Thyroid gland (tissue), 4 donors: ENCODE measurements at places on chromosomes 16 and 17. TPM values are rescaled to one million over a fixed set of nuclear protein-coding genes. Genes with fewer than 3 reads are reported as not detected.

GRCh38 chr16:85557971-85558657 is 55.0 kb upstream of the GSE1 start:
- peaks cover 59% of the 10 kb centered on the region for H3K4me1 ChIP-seq
- DNase-seq: peak; percentile 79
- no peaks in the 10 kb centered on the region for H3K27me3 ChIP-seq
- H3K4me3 ChIP-seq: no peak overlapping the region
- peak overlapping the region; percentile 84 for H3K27ac ChIP-seq

The DNAAF8 gene
- total RNA-seq: 4.1 TPM

GRCh38 chr17:5241861-5242671 is 7.4 kb upstream of the SCIMP start:
- H3K36me3 ChIP-seq: no peaks in the 10 kb centered on the region
- no peaks in the 10 kb centered on the region for H3K27me3 ChIP-seq
- H3K4me1 ChIP-seq: peaks cover 7% of the 10 kb centered on the region

DNA sequence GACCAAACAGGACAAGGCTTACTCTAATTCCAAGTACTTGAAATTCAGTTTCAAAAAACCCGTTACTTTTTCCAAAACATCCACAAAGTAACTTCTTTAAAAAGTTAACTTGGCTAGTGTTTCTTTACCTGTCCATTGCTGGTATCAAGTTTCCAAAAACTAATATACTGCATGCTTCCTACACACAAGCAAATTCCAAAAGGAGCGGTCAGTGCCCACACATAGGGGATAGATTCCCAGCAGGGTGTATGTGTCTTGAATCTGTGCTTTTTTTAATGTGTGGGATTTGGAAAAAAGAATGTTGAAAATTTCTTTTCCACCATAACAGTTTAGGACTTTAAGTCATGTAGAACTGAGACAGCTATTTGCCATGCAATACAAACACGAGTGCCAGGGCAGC is 367.8 kb upstream of the SOX9 start:
- no peak for DNase-seq
- no peak overlapping the region for H3K4me3 ChIP-seq
- H3K4me1 ChIP-seq: no peaks in the 10 kb centered on the region
- H3K36me3 ChIP-seq: no peaks in the 10 kb centered on the region
- H3K27me3 ChIP-seq: no peaks in the 10 kb centered on the region

The TEX14 gene
- 0.15 TPM for total RNA-seq

DNA sequence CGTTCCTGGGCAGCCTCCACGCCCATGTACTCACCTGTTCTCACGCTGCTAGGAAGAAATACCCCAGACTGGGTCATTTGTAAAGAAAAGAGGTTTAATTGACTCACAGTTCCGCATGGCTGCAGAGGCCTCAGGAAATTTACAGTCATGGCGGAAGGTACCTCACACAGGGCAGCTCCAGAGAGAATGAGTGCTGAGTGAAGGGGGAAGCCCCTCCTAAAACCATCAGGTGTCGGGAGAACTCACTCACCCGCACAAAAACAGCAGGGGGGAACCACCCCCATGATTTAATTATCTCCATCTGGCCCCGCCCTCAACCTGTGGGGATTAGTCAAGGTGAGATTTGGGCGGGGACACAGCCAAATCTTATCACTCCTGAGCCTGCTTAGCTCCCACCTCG is 18.2 kb downstream of the RAB40C start:
- no peaks in the 10 kb centered on the region for H3K4me1 ChIP-seq
- no peaks in the 10 kb centered on the region for H3K27me3 ChIP-seq
- H3K4me3 ChIP-seq: no peak overlapping the region
- H3K36me3 ChIP-seq: no peaks in the 10 kb centered on the region
- no peak overlapping the region for H3K27ac ChIP-seq

GRCh38 chr16:67914758-67915495 is 16.7 kb downstream of the CTRL start:
- no peak overlapping the region for H3K27ac ChIP-seq
- H3K4me3 ChIP-seq: no peak overlapping the region
- no peak for DNase-seq
- no peaks in the 10 kb centered on the region for H3K36me3 ChIP-seq
- no peaks in the 10 kb centered on the region for H3K27me3 ChIP-seq
- peaks cover 54% of the 10 kb centered on the region for H3K4me1 ChIP-seq

The ZFPM1 gene
- total RNA-seq: 5.3 TPM

GRCh38 chr17:49455272-49455861 is 39.7 kb upstream of the NGFR start:
- no peaks in the 10 kb centered on the region for H3K27me3 ChIP-seq
- no peaks in the 10 kb centered on the region for H3K4me1 ChIP-seq
- DNase-seq: no peak
- H3K4me3 ChIP-seq: no peak overlapping the region

The SLC52A1 gene
- total RNA-seq: not detected

The KRT33B gene
- total RNA-seq: not detected

The PRKCB gene
- total RNA-seq: 3.6 TPM

DNA sequence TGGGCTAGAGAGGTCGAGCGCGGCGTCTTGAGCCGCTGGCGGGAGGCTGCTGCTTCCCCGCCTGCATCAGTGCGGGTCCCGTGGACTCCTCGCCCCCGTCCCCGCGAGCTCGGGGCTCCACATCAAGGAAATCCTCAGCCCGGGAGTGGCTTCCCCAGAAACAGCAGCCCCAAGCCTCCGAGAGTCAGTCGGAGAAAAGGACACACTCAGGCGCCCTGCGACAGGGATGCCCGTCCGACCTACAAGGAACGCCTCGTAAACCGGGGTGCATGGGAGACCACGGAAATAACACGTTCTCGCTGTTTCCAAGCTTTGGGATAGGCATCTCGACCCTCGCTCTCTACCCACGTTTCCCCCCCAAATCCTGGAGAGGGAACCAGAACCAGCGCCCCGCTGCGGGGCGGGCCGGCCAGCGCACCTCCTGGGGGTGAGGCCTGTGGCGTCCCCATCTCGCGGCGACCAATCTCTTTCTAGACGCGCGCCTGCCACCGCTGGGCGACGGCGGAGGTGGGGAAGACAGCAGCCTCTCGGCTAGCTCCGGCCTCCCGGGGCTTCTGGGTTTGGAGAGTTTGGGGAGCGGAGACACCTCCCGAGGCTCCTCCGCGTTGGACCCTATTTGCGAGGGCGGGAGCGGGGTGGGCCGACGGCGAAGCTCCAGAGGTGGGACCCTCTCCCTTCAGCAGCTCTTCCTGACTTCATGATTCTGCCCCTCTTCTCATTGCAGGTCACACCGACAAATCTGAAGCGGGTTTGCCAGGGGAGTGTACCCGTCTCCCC is 759 bp upstream of the TP53I13 start:
- H3K27ac ChIP-seq: peak overlapping the region; percentile 96
- peak overlapping the region; percentile 2 for H3K4me3 ChIP-seq
- H3K36me3 ChIP-seq: no peaks in the 10 kb centered on the region
- H3K27me3 ChIP-seq: no peaks in the 10 kb centered on the region

GRCh38 chr17:56973520-56973919 is 4.4 kb upstream of the SCPEP1 start:
- no peaks in the 10 kb centered on the region for H3K27me3 ChIP-seq
- H3K4me1 ChIP-seq: peaks cover 39% of the 10 kb centered on the region
- H3K27ac ChIP-seq: peak overlapping the region; percentile 57
- no peaks in the 10 kb centered on the region for H3K36me3 ChIP-seq
- peak; percentile 68 for DNase-seq

The KLHL10 gene
- total RNA-seq: 1.6 TPM

The ETV4 gene
- total RNA-seq: 5.6 TPM

- no peak for DNase-seq
- no peak overlapping the region for H3K4me3 ChIP-seq
- no peaks in the 10 kb centered on the region for H3K4me1 ChIP-seq
- H3K36me3 ChIP-seq: no peaks in the 10 kb centered on the region
Measured at GRCh38 chr17:41103896-41104295, 1.3 kb upstream of the KRTAP4-9 start.

The KRT33A gene
- total RNA-seq: not detected

DNA sequence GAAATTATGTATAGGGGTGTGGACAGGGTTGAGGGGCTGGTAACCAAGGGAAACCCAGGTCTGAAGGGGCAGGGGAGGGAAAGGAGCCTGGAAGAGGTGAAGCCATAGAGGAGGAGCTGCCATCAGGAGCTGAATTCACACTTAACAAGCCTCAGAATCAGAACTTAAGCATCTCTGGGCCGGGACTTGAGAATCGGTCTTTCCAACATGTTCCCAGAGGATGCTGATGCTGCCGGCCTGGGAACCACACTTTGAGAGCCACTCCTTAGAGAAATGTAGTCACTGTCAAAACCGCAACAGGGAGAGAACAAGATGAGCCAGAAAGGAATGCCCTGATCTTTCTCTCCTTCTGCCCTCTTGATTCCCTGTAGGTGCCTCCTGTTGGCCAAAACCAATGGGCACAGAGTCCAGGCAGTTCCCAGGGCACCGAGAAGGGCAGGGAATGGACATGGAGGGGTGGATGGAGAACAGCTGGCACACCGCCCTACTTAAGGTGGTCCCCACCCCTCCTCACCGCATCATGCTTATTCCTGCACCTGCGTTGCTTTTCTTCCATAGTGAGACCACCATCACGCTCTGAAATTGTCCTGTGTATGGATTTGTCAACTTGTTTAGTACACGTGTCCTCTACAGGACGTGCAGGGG is 88.5 kb downstream of the GSG1L start:
- no peak overlapping the region for H3K4me3 ChIP-seq
- H3K36me3 ChIP-seq: no peaks in the 10 kb centered on the region
- no peak overlapping the region for H3K27ac ChIP-seq
- no peaks in the 10 kb centered on the region for H3K27me3 ChIP-seq

The DPEP1 gene
- total RNA-seq: 0.92 TPM

The WSCD1 gene
- 2.1 TPM for total RNA-seq

The PRSS27 gene
- 1.1 TPM for total RNA-seq

DNA sequence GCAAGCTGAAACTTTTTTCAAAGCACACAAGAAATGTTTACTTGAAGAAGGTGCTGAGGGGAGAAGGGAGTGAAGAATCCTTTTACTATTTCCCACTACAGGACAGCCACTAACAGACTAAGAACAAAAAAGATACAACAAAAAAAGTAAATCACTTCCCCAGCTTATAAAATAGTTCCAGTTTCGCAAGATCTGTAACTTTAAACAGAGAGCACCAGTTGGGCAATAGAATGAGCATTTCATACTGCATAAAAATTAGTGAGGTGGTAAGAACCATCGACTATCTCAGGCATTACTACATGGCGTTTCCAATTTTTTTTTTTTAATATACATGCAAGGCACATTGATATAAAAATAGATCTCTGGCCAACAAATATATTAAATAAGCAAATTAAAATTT is 11.1 kb downstream of the CRYBA1 start:
- peaks cover 11% of the 10 kb centered on the region for H3K36me3 ChIP-seq
- no peak overlapping the region for H3K4me3 ChIP-seq
- H3K27me3 ChIP-seq: no peaks in the 10 kb centered on the region
- H3K27ac ChIP-seq: no peak overlapping the region

GRCh38 chr16:88771294-88771772 is 13.7 kb downstream of the PIEZO1 start:
- no peak for DNase-seq
- no peaks in the 10 kb centered on the region for H3K27me3 ChIP-seq
- H3K4me1 ChIP-seq: peaks cover 80% of the 10 kb centered on the region
- H3K27ac ChIP-seq: peak overlapping the region; percentile 93

The ASPA gene
- 0.78 TPM for total RNA-seq

DNA sequence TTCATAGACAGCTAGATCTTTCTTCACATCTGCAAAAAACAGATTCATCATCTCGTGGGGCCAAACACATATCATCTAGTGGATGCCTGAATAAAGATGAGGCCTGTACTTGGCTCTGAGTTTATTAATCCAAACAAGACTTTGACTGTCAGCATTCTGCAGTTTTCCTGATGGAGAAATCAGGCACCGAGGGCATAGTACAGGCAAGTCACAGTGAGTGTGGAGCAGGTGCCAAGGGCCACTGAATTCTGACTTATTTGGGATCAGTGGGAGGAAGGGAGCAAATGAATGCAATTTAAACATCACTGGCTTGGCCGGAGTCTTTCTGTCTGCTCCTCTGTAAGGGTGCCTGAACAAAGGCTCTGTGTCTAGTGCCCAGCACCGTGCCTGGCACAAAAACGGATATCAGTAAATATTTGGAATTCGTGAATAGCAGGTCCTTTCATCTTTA is 975 bp downstream of the CFAP20 start:
- H3K27ac ChIP-seq: no peak overlapping the region
- DNase-seq: no peak
- no peaks in the 10 kb centered on the region for H3K36me3 ChIP-seq
- H3K27me3 ChIP-seq: no peaks in the 10 kb centered on the region

DNA sequence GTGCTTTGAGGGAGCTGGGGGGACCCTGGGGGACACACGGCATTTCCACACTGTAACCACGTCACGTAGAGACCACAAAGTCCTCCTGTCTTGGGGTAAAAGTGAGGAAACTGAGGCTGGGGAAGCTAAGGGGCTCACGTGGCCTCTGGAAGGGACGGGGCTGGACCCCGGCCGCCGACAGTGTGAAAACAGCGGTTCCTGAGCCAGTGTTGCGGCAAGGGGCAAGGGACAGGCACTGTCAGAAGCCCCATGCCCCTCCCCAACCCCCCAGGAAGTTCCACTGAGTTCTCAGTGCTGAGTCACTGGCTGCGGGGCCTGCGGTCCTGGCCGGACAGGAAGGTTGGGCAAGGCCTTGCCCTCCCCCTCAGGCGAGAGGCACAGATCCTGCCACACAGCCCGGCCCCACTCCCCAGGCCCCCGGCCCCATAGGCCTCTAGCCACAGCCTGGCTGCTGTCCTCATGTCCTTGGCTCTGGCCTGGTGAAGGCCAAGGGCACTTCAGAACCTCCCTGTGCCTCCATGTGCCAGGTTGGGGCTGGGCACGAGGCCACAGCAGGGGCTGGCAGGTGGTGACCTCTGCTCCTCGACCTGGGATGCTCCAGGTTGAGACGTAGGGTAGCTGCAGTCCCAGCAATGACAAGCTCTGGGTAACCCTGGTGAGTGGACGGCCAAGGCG is 5.0 kb upstream of the CCDC57 start:
- no peak for DNase-seq
- H3K4me1 ChIP-seq: peaks cover 18% of the 10 kb centered on the region
- H3K27me3 ChIP-seq: no peaks in the 10 kb centered on the region
- H3K27ac ChIP-seq: peak overlapping the region; percentile 81

The ARHGAP27 gene
- total RNA-seq: 33.2 TPM

DNA sequence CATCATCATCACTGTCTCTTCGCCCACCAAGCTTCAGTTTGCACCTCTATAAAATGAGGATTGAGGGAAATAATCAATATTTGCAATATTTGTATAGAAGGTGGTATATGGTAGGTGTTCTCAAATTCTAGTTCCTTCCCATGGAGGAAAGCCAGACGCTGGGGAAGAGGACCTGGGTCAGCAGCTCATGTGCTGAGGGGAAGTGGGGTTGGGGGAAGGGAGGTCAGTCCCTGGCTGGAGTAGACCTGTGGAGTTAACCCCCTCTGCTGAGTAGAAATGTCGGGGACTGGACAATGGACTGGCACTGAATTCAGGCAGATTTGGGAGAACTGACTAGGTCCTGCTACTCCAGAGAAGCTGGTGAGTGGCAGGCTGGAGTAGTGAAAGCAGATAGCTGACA is 12.8 kb upstream of the ITGB3 start:
- H3K27ac ChIP-seq: peak overlapping the region; percentile 71
- H3K36me3 ChIP-seq: no peaks in the 10 kb centered on the region
- H3K4me1 ChIP-seq: peaks cover 19% of the 10 kb centered on the region
- H3K4me3 ChIP-seq: no peak overlapping the region

GRCh38 chr16:751152-752006 is 9.2 kb upstream of the MSLN start:
- H3K27ac ChIP-seq: no peak overlapping the region
- DNase-seq: peak; percentile 60
